HFFc6 (cell line): ENCODE measurements at places on chromosomes 12 and 14. TPM values are rescaled to one million over a fixed set of nuclear protein-coding genes. Genes with fewer than 3 reads are reported as not detected.

SOX5 gene
- total RNA-seq: not detected in 3 replicates

KLRD1 gene
- total RNA-seq: 0.14 and 0.60 TPM in 2 replicates

PKP2 gene
- total RNA-seq: not detected in 3 replicates

CSRP2 gene
- 18.7 to 32.8 TPM (median 26.4 TPM) in 3 replicates for total RNA-seq

OAS1 gene
- total RNA-seq: not detected in 3 replicates

RNASE3 gene
- not detected in 3 replicates for total RNA-seq

- DNase-seq: no peak
- no peaks in the 10 kb centered on the region; the same call in 1 of the 2 replicates for H3K36me3 ChIP-seq
- H3K4me3 ChIP-seq: no peak overlapping the region
- H3K27ac ChIP-seq: no peak overlapping the region
- no peaks in the 10 kb centered on the region for H3K27me3 ChIP-seq
Measured at GRCh38 chr12:121233628-121234020, 23.7 kb downstream of the P2RX4 start.

DNA sequence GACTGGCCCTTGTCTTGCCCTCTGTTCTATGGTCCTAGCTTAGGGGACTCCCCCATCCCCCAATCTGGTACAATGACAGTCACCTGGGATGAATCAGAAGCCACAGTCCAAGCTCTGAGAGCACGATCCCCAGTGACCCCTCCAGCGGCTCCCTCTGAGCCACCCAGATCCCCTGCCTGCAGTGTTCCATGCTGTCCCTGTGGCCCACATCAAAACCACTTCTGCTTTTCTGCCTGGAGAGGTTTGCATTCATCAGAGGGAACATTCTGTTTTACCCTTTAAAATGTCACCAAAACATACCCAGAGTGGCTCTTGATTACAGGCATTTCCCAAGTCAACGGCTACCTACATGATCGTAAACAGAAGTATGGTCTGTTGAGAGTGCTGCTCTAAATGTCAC is 47.5 kb downstream of the NOS1 start:
- no peaks in the 10 kb centered on the region; the same call in 1 of the 2 replicates for H3K27me3 ChIP-seq
- no peaks in the 10 kb centered on the region for H3K4me1 ChIP-seq
- no peaks in the 10 kb centered on the region for H3K36me3 ChIP-seq
- no peak for DNase-seq

GRCh38 chr12:22505826-22506225 is 38.5 kb downstream of the C2CD5 start:
- H3K27me3 ChIP-seq: no peaks in the 10 kb centered on the region
- 0 out of 2 replicates have a peak, but pooled peaks cover 6% of the 10 kb centered on the region for H3K36me3 ChIP-seq
- H3K4me1 ChIP-seq: no peaks in the 10 kb centered on the region
- no peak overlapping the region for H3K27ac ChIP-seq

DNA sequence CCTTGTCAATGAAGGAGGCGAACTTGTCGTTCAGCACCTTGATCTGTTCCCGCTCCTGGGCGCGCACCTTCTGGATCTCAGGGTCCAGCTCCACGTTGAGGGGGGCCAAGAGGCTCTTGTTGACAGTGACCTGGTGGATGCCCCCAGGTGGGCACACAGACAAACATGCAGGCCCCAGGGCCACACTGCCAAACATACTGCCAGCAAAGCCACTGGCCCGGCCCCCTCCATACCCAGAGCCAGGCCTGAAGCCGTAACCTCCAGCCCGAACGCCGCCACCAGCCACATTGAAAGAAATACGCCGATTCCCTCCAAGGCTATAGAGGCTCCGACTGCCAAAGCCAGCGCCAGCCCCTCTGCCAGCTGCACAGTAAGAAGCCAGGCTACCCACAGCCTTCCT is 337 bp downstream of the KRT74 start:
- no peaks in the 10 kb centered on the region for H3K36me3 ChIP-seq
- no peak overlapping the region for H3K4me3 ChIP-seq
- no peak for DNase-seq

DNA sequence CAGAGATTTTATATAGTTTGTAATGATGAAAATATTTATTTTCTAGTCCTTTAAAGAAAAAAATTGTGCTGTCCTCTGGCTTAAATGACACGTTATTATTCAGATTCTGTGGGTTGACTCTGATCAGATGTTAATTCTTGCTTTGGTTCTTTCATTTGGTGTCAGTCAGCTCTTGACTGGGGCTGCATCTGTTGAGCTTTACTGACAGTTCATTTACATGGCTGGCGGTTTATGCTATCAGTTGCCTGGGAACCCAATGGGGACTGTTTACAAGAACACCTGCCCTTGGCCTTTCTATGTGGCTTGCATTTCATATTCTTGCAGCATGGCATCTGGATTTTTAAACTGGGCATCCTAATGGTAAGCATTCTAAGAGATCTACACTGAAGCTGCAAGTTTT is 667.1 kb upstream of the FBXO33 start:
- H3K4me3 ChIP-seq: no peak overlapping the region
- no peaks in the 10 kb centered on the region for H3K27me3 ChIP-seq
- no peaks in the 10 kb centered on the region for H3K4me1 ChIP-seq
- no peak overlapping the region for H3K27ac ChIP-seq

- no peak overlapping the region for H3K4me3 ChIP-seq
- no peak for DNase-seq
- no peak overlapping the region for H3K27ac ChIP-seq
- no peaks in the 10 kb centered on the region; the same call in 1 of the 2 replicates for H3K4me1 ChIP-seq
- H3K36me3 ChIP-seq: no peaks in the 10 kb centered on the region
Measured at GRCh38 chr12:131128556-131128955, 174.8 kb downstream of the ADGRD1 start.

DNA sequence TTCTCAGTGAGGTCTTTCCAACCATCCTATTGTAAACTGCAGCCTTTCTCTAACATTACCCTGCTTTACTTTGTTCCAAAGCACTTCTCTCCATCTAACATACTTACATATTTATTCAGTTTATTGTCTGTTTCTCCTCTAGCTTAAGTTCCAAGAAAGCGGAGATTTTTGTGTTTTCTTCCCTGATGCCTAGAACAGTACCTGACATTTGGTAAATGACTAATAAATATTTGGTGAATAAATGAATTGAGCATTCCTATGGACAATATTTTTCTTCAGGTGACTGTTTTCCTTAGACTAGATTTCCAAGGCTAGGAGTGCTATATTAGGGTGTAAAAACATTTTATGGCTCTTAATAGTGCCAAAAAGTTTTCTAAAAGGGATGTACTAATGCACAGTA is 2.4 kb downstream of the RACGAP1 start:
- no peaks in the 10 kb centered on the region; the same call in 1 of the 2 replicates for H3K27me3 ChIP-seq
- peaks cover 67% of the 10 kb centered on the region for H3K4me1 ChIP-seq
- no peak for DNase-seq
- peaks cover 22% of the 10 kb centered on the region for H3K36me3 ChIP-seq
- H3K4me3 ChIP-seq: peak overlapping the region; percentile 97; the same call in 1 of the 2 replicates

- peaks cover 2% of the 10 kb centered on the region; the same call in 1 of the 2 replicates for H3K27me3 ChIP-seq
- H3K27ac ChIP-seq: no peak overlapping the region
- H3K4me1 ChIP-seq: peaks cover 72% of the 10 kb centered on the region
- DNase-seq: no peak
- H3K36me3 ChIP-seq: 0 out of 2 replicates have a peak, but pooled peaks cover 4% of the 10 kb centered on the region
Measured at GRCh38 chr14:54718046-54718445, 151.1 kb downstream of the SAMD4A start.

GRCh38 chr12:32970465-32971110 is 74.0 kb upstream of the PKP2 start:
- H3K36me3 ChIP-seq: no peaks in the 10 kb centered on the region
- no peak overlapping the region for H3K27ac ChIP-seq
- no peak for DNase-seq
- no peak overlapping the region for H3K4me3 ChIP-seq
- no peaks in the 10 kb centered on the region for H3K4me1 ChIP-seq

DNA sequence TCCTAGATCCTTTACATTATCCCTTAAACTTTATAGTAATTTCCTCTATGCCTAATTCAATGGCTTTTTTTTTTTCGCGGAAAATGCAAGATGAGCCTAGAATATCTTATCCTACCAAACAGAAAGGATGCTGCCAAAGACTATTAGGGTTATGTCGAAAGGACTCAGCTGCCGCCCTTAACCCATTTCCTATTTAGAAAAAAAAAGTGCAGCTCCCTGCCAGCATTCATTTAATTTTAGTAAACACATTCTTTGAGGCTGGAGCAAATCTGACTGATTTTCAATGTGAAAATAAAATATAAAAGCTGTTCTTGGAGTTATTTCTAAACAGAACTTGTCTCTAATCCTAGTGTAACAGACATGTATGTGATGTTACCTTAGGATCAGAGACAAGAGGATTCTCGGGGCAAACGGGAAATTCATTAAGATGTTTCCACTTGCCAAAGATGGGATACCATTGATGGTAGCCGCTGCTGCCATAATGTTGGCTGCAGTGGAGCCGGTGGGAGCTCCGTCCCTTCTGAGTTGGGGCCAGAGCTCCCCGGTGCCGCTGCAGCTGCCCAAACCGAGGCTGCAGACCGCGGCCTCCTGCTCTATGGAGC is 8.2 kb upstream of the A2M start:
- H3K4me1 ChIP-seq: no peaks in the 10 kb centered on the region
- no peaks in the 10 kb centered on the region; the same call in 1 of the 2 replicates for H3K27me3 ChIP-seq
- no peak overlapping the region for H3K4me3 ChIP-seq
- no peak for DNase-seq
- H3K36me3 ChIP-seq: no peaks in the 10 kb centered on the region

DNA sequence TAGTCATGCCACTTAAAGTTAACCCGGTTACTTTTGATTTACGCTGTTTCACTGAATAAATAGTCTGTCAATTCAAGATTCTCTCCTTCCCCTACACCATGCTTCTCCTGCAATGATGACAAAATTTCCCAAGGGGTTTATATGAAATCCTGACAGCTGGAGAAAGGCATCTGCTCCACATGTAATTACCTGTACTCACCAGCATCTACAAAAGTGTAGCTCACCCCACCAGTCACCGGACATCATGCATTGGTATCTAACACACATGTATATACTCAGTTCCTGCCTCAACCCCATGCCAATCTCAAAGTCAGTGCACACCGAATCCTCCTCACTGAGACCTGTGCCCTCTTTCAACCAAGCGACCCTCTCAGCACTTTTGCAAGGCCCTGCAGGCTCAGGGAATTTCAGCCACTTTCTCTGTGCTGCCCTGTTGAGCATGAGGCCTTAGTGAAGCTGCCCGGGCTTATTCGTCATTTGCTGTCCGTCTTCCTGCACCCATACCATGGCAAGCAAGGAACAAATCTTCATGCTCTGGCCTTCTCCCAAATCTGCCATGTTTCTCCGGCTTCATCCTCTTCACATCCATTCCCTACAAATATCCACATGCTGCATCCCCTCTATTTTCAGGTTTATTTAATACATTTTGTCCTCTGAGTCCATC is 131.6 kb downstream of the SEC23A start:
- no peak overlapping the region for H3K27ac ChIP-seq
- H3K4me3 ChIP-seq: no peak overlapping the region
- H3K4me1 ChIP-seq: no peaks in the 10 kb centered on the region
- H3K27me3 ChIP-seq: no peaks in the 10 kb centered on the region
- H3K36me3 ChIP-seq: no peaks in the 10 kb centered on the region

DNA sequence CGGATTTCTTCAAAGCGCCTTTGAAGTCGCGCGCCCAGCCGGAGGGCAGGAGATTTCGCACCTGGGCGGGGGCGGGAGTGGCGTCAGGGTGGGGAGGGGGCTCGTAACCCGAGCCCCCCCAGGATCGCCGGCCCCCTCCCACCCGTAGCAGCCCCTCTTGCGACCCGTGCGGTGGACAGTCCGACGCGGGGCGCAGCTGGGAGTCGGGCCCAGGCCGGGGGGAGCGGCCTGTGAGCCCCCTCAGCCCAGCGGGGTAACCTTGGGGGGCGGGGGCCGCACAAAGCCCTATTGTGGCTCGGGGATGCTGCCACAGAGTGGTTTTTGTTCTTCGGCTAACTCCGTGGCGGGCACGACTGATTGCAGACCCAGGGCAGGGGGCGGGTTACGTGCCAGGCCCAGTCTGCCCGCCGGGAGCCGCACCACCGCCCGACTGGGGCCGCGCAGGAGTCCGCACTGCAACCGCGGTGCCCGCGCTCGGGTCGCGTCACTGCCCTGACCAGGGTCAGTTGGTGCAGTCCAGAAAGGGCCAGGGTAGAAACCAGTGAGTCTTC is 4.2 kb upstream of the AAAS start:
- H3K4me3 ChIP-seq: peak overlapping the region; percentile 89
- peaks cover 12% of the 10 kb centered on the region for H3K27me3 ChIP-seq
- peaks cover 34% of the 10 kb centered on the region for H3K4me1 ChIP-seq

GRCh38 chr14:35708062-35708461 is 101.0 kb downstream of the RALGAPA1 start:
- no peak overlapping the region for H3K27ac ChIP-seq
- H3K4me3 ChIP-seq: no peak overlapping the region
- no peaks in the 10 kb centered on the region for H3K27me3 ChIP-seq
- H3K4me1 ChIP-seq: peaks cover 17% of the 10 kb centered on the region
- H3K36me3 ChIP-seq: peaks cover 22% of the 10 kb centered on the region
- no peak for DNase-seq

- peaks cover 19% of the 10 kb centered on the region for H3K36me3 ChIP-seq
- peaks cover 7% of the 10 kb centered on the region for H3K27me3 ChIP-seq
- no peak for DNase-seq
- peaks cover 66% of the 10 kb centered on the region for H3K4me1 ChIP-seq
- H3K4me3 ChIP-seq: no peak overlapping the region
Measured at GRCh38 chr12:10615532-10615931, 2.1 kb upstream of the MAGOHB start.

DNA sequence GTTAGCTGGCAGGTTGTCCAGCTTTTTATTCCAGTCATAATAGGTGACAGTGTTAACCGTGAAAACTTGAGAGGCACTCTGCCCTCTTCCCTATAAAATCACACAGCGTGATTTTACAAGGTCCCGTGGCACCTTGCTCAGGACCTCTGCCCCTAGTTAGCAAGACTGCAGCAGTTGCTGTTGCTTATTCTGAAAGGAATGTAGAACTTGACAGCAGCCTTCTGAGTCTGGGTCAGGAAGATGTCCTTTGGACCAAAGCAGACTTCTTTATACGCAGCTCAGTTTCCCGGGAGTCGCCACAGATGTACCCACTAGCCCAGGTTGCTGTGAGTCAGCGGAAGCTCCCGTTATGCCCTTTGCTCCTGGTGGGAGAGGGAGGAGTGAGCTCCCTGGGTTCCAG is 13.2 kb downstream of the PRKAB1 start:
- no peaks in the 10 kb centered on the region for H3K27me3 ChIP-seq
- no peak for DNase-seq
- no peak overlapping the region for H3K27ac ChIP-seq
- peaks cover 47% of the 10 kb centered on the region for H3K36me3 ChIP-seq
- no peak overlapping the region for H3K4me3 ChIP-seq
- H3K4me1 ChIP-seq: peaks cover 39% of the 10 kb centered on the region

- no peaks in the 10 kb centered on the region for H3K27me3 ChIP-seq
- H3K4me3 ChIP-seq: no peak overlapping the region
- DNase-seq: no peak
- peaks cover 4% of the 10 kb centered on the region; the same call in 1 of the 2 replicates for H3K36me3 ChIP-seq
- no peak overlapping the region for H3K27ac ChIP-seq
Measured at GRCh38 chr14:82447586-82447985, 913.9 kb upstream of the SEL1L start.

DNA sequence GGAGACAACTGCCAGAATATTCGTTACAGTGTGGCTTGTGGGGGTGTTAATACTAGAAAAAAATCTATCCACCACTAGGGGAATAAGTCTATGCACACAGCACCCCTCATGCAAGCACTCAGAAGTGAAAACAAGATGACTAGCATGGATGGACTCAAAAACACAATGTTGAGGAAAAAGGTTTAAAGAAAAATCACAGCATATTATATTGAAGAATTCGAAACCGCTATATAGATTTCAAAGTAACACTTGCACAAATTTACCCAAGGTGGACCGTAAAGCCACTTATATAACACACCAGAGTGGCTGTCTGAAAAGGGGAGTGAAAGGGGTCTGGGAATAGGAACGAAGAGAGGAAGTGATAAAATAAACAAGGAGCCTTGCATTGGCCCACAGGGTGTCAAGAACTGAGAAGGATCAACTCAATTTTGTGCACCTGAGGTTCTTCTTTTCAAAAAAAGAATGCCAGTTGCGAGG is 544 bp downstream of the ABCD4 start:
- peak overlapping the region; percentile 98 for H3K4me3 ChIP-seq
- peak; percentile 69 for DNase-seq
- peaks cover 4% of the 10 kb centered on the region; the same call in 1 of the 2 replicates for H3K27me3 ChIP-seq
- peak overlapping the region; percentile 75 for H3K27ac ChIP-seq
